ENCODE measurements at places on chromosomes 13 and 19.

GRCh38 chr19:1956868-1957492 lies 16.0 kb downstream of the CSNK1G2 start:
- no peak for DNase-seq

DNA sequence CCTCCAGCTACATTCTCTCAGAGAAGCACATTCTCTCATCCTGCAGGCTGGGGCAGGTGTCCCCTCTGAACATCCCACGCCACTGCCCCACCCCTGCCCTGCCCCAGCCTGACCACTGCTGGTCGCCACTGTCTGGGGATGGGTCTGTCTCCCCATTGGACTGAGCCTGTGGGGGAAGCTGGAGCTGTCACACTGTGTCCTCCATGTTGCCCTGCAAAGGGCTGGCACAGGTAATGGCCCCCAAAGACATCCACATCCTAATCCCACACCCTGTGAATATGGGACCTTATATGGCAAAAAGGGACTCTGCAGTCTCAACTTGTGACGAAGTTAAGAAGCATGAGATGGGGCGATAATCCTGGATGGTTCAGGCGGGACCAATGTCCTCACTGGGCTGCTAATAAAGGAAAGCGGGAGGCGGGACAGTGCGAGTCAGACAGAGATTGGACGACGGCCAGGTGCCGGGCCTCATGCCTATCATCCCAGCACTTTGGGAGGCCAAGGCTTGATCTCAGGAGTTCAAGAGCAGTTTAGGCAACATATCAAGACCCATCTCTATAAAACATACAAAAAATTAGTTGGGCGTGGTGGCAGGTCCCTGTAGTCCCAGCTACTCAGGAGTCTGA lies 9.1 kb downstream of the AP2S1 start:
- no peak for DNase-seq

- no peak for DNase-seq
Observed at GRCh38 chr19:31296741-31297390, 52.4 kb downstream of the TSHZ3 start.

DNA sequence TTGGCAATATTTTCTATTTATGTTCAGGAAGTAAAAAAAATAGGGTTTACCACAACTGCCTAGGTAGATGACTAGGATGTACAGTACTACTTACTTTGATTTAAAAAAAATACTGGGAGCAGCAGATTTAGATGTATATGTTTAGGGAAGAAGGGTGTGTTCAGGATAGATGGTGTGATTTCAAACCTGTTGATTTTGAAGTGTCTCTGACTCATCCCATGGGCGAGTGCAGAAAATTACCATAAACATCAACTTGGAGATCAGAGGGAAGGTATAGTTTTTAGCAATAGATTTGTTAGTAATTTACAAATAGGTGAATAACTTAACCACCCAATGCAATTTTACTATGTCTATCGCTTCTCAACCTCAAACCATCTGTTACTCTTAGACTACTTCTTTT lies 214.8 kb downstream of the NDFIP2 start:
- DNase-seq: no peak

GRCh38 chr19:13089857-13090507 lies 12.7 kb downstream of the LYL1 start:
- DNase-seq: no peak

GRCh38 chr13:35502456-35502855 lies 26.0 kb upstream of the MAB21L1 start:
- DNase-seq: no peak

DNA sequence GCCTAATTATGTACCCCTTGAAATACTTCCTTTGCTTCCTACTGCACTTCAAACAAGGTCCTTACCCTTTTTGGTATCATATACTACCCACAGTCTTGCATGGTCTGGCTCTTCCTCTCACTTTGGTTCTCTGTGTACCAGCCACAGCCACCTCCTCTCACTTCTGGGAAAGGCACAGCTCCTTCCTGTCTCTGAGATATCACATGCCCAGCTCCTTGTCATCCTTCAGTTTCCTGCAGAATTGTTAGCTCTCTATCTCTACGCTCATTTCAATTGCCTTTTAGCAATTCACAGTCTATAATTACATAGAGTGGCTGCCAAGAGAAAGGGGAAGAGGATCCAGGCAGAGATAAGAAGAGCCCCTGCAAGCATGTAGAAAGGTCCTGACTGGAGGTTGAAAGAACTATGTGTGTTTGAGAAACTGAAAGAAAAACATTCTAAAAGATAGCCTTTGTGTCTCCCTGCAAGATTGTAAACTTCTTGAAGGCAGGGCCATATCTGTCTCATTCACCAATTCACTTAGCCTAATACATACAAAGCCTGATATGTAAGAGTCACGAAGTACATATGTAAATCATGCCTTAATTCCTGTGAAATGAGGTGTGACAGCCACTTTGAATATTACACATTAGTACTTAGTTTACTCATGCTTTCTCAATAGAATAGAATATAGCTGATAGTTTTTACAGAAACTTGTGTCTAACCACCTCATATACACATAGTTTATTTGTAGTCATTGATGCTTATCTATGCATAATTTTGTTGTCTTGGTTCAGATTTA lies 933.1 kb downstream of the DIAPH3 start:
- no peak for DNase-seq

DNA sequence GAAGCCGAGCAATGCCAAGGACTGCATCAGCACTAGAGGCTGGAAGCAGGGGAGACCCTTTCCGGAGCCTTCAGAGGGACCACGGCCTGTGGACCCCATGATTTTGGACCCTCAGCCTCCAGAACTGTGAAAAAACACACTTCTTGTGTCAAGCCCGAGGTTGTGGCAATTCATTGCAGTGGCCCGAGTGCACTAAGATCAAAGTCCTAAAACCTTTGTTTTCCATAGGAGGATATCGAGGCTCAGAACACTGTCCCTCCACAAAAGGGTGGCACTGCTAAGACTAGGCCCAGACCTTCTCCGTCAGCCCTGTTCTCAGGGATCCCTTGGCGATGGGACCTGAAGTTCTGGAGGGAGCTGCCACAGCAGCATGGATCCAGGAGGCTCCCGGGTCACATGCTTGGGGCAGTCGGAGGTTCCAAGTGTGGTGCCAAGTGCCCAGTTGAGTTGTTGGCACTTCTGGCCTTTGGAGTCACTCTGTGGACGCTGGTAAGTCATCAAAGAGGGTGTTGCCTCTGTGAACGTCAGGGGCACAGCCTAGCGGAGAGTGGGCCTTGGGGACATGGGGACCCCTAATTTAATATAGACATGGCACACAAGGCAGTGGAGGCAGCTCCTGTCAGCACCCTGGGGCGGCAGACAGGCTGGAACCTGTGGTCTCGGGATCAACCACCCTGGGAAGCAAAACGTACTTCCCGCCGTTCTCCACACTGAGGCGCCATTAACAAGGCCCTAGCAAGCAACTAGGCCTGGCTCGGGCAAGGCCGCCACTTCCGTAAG lies 199.2 kb downstream of the COL4A1 start:
- DNase-seq: no peak

- no peak for DNase-seq
Observed at GRCh38 chr19:10228393-10228792, 2.7 kb downstream of the S1PR2 start.

GRCh38 chr13:100764937-100765336 lies 90.3 kb upstream of the TMTC4 start:
- no peak for DNase-seq

DNA sequence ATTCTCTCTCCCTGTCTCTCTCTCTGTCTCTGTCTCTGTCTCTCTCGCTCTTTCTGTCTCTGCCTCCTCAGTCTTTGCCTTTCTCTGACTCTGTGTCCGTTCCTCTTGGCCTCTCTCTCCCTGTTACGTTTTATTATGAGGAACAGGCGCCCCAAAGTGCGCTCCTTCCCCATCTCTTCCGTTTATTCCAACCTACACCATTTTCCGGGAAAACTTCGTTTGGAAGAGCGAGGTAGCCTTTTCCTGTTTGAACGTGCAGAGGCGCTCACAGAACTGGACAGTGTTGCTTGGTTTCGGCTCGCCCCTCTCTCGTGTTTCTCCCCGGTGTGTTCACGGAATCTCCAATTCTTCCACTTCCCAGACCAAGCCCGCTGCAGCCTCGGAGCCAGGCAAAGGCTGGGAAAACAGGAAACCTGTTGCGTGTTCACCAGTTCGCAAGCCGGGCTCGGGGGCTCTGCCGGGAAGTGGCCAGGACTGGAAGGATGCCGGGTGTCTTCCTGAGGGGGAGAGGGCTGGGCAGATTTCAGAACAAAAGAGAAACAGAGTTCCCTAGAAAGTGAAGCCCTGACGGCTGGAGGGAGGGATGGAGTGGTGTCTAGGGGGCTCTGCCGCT lies 605 bp downstream of the TMEM255B start:
- no peak for DNase-seq

- no peak for DNase-seq
Observed at GRCh38 chr19:19111136-19111835, 27.0 kb downstream of the TMEM161A start.

DNA sequence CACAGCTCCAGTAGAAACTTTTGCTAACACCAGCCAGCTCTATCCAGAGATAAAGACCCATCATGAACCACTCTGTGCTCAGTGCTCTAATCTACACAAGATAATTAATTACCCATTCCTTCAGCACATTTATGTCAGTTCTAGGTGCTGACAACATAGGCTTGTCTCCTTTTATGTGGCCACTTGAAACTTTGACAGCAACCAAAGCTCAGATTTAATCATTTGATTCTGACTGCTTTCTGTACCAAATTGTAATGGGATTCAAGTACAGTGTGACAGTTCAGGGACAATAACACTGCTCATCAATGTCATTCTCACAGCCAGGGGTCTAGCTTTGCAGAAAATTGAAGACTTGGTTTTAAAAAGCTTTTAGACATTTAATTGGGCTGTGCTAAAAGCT lies 266.6 kb downstream of the KCTD12 start:
- no peak for DNase-seq

DNA sequence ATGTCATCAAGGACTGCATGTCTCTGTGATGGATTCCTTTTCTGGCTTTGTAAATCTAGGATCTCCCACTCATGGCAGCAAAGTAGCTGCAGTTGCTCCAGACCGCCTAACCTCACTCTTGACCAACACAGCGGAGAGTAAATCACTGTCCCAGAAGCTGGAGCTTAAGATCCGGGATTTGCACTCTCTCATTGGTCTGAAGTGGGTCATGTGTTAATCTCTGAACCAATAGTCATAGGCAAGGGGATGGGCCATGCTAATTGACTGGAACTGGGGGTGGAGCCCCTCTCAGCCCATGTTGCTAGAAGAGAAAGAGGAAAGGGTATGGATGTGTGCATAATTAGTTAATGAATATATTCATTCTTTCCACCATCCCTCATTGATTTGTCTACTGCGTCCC lies 34.0 kb downstream of the VAV1 start:
- no peak for DNase-seq

GRCh38 chr13:20106742-20107141 lies 54.1 kb downstream of the GJA3 start:
- DNase-seq: no peak

GRCh38 chr13:30044932-30045331 lies 194.5 kb upstream of the UBL3 start:
- no peak for DNase-seq

DNA sequence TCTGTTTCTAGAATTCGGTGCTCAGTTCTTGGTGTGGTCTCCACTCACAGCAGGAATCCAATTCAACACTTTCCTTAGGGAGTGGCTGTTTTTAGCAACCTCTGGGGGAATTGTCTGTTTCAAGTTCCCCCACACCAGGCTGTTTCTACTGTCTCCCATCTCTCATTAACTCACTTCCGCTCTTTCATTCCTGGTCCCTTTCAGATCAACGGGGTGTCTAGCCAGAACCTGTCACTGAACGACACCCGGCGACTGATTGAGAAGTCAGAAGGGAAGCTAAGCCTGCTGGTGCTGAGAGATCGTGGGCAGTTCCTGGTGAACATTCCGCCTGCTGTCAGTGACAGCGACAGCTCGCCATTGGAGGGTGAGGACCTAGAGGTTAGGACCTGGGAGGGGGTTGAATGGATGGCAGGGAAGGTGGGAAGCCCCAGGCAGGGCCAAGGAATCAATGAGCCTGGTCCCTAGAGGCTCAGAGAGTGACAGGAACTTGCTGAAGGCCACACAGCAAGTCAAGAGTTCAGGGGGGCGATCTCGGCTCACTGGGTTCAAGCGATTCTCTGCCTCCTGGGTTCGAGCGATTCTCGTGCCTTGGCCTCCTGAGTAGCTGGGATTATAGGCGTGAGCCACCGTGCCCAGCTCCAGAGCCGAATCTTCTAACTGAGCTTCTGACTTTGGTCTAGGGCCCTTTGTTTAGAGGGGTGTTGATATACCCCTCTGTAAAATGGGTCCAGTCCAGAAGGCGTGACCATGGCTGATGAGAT lies 25.5 kb downstream of the TJP3 start:
- DNase-seq: no peak

GRCh38 chr13:21242236-21242635 lies 65.8 kb downstream of the MRPL57 start:
- no peak for DNase-seq

GRCh38 chr19:39325778-39326665 lies 5.4 kb upstream of the LRFN1 start:
- no peak for DNase-seq

- no peak for DNase-seq
Observed at GRCh38 chr19:6161271-6161850, 25.9 kb downstream of the ACSBG2 start.

DNA sequence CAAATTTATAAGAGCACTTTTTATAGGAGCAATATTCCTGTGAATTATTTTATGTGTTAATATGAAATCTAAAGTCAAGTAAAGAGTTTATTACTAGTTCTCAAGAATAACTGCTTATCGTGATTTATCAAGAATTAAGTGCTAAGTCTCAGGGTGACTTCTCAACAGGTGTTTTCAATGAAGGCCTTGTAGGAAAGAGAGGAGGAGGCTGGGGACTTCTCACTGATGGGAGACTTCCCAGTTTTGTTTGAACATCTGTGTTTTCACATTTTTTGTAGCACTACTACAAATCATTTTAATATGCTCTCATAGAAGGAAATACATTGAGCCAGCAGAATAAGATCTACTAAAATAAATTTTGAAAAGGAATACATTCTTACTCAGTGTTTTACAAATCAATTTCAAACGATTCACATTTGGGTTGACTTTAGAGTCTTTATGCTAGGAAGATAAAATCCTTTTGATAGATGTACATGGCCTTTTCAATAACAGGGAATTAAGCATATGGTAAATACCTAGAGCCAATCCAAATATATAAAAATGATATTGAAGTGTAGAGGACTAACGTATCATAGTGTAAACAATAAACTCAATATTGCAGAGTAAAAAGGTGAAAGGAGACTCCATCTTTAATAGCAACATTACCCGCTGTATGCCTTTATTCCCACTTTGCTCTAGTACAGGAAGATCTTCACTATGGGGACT lies 6.8 kb downstream of the PCDH17 start:
- no peak for DNase-seq

Data from activated CD4-positive, alpha-beta T cell treated with anti-CD3 and anti-CD28 coated beads, Interleukin-2, amount 50 U/mL, for 4 hours (primary cell).